ENCODE measurements at places on chromosomes 16 and 17.

- no peak for DNase-seq
Measured at GRCh38 chr16:85190572-85190971, 78.3 kb upstream of the CIBAR2 start.

GRCh38 chr17:59160157-59161025, 4.8 kb downstream of the PRR11 start:
- DNase-seq, result no peak

GRCh38 chr17:76039121-76039520, 12.0 kb upstream of the EVPL start:
- DNase-seq, result no peak

- no peak for DNase-seq
Measured at GRCh38 chr17:68768804-68769203, 167.6 kb upstream of the FAM20A start.

DNA sequence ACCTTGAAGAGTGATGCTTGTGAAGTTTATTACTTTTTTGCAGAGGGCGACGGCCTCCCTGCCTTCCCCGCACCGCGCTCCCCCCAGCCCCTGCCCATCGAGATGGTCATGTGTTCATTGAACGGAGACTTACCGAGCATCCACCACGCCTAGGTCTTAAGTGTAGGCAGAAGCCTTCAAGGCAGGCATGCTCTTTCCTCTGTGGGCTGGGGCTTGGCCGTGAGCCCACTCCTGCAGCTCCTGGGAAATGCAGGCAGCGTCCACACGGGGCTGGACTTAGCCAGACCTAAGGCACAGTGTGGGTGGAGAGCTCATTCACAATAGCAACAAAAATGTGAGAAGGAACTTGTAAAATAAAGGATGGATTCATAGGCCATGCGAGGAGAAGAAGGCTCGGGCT, 19.2 kb downstream of the RNF213 start:
- peak; percentile 87 for DNase-seq

- no peak for DNase-seq
Measured at GRCh38 chr16:51276336-51276735, 125.3 kb upstream of the SALL1 start.

- no peak for DNase-seq
Measured at GRCh38 chr16:85948616-85949265, 49.8 kb downstream of the IRF8 start.

DNA sequence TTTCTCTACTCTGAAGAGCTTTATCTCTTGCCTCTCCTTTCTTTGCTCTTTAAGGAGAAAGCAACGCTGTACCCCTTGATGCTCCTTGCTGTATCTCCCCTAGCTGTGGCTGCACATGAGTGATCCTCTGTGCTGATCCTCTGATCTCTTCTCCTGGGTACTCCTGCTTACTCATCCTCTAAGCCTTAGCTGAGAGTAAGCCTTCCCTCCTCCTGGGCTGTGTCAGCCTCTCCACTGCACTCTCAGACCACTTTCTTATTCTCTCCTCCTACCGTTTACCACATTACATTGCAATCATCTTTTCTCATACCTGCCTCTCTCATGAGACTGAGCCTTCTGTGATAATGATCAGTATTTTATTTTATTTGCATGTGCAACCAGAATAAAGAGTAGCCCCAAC, 25.1 kb downstream of the SOX9 start:
- DNase-seq, result peak; percentile 56

DNA sequence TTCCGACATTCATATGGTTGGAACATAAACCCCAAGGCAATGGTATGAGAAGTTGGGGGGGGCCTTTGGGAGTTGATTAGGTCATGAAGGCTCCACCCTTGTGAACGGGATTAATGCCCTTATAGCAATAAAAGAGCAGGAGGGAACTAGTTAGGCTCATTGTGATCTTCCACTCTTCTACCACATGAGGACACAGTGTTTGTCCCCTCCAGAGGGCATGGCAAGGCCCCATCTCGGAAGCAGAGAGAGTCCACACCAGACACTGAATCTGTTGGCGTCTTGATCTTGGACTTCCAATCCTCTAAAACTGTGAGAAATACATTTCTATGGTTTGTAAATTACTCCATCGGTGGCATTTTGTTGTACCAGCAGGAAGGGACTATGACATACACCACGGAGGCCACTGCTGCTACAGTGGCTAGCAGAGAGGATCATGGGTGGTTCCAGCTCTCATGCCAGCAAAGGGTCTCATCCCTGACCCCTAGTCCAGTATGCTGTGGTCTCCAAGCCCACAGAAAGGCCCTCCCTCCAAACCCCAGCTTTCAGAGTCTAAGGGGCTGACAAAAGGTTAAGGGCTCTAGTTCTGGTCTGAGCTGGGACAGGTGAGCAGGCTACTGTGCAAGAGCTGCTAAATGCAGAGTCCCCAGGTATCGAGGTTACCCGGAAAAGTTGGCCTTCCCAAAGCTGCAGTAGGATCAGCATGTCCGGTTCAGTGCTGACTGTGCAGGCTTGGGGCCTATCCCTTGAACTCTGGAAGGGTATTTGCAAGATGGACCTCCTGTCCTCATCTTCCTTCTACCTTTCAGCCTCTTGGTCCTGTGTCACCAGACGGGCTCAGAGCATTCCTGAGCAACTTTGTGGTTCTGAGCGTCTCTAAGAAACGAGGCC, 12.2 kb downstream of the CCR7 start:
- DNase-seq, result no peak

DNA sequence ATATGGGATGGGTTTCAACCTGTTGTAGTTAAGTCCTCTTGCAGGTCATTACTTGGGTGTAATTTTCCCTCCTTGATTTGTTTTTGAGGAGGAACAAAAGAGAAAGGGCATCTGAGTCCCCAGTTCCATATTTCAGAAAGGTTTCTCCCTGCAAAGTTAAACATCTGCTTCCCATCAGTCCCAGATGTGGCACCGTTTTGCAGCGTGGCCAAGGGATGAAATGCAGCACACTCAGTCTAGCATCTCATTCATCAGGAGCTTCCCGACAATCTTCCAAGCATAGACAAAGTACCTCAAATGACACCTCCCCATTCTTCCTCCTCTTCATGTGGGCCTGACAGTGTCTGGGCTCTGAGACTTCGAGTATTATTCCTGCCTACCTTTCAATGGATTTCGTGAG, 363.7 kb upstream of the SOX9 start:
- peak; percentile 43 for DNase-seq

GRCh38 chr17:67865438-67865837, 40.1 kb downstream of the BPTF start:
- DNase-seq, result peak; percentile 7

DNA sequence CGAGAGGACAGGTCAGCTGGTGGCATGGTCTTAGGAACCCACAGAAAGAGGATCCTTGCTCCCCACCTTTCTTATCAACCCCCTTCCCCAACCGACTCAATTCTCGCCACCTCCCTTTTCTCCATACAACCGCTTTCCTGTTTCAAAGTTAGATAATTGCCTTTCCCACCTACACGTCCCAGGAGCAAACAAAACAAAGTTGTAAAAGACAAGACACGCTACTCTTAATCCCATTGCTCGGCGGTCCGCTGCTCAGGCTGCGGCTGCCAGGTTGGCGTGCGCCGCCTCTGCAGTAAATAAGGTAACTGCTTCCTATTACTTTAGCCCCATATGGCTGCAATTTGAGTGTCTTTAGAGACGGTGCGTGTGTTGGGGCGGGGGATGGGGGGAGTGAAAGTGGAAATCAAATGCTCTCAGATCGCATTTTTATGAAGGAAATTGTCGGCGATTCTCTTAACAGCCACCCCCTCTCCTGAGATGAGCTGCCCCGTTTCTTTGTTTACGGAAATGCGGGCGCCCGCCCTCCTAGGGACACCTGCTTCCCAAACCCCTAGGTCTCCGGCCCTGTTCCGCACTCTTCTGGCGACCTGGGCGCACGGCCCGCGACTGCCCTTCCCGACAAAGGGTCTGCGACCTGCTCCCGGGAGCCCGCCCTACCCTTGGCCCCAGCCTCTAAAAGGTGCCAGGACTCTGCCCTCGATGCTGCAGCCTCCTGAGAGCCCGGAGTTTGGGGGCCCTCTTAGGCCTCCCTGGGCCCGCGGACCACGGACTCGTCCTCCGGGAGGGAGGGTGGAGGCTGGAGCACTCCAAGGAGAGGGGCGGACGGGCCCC, 3.7 kb upstream of the CBX8 start:
- DNase-seq, result no peak

All from umbilical cord (tissue), 2 donors.